ENCODE measurements at places on chromosomes 2 and 18.

DNA sequence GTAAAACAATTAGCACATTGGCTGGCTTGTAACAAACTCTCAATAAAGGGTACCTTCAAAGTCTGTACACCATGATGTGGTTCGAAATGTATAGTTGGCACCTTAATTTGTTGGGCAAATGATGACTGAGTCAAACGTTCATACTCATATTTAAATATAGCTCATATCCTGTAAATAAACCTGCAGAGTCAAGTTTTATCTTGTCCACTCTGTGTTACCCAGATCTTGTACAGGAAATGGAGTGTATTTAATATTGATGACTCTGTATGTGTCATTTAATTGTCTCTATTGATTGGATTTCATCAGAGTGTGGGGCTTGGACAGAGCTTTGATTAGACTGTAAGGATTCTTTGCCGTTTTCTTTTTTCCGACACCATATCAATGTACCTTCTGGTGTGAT is 805.6 kb upstream of the ZEB2 start:
- no peak for DNase-seq

GRCh38 chr18:75582406-75582821 is 154.9 kb upstream of the SMIM21 start:
- no peak for DNase-seq

- DNase-seq: peak; percentile 29
Measured at GRCh38 chr2:57906152-57906732, 140.4 kb upstream of the VRK2 start.

DNA sequence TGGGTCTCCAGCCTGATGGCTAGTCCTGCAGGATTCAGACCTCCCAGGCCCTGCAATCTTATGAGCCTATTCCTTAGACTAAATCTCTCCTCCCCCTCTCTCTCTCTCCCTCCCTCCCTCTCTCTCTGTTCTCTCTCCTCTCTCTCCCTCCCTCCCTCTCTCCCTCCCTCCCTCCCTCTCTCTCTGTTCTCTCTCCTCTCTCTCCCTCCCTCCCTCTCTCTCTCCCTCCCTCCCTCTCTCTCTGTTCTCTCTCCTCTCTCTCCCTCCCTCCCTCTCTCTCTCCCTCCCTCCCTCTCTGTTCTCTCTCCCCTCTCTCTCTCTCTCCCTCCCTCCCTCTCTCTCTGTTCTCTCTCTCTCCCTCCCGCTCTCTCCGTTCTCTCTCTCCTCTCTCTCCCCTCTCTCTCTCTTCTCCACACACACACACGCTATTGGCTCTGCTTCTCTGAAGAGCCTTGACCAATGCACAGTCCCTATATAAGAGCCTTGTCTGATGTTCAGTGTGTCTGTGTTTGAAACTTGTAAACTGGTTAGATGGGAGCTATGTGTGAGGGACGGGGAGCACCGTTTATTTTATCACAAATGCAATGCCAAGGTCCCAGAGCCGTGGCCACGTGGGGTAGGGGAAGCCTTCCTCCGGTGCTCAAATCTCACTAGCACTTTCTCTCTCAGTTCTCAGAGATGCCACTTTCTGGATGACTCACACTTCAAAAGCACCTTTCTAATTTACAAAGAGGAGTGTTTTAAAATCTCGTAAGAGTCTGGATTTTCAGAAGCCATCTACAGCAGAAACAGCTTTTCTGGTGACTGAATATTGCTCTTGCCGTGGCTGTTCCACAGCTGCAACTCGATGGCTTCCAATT is 9.4 kb upstream of the PRLH start:
- no peak for DNase-seq

- DNase-seq: peak; percentile 22
Measured at GRCh38 chr2:13260402-13260801, 543.7 kb downstream of the TRIB2 start.

Measured in left kidney (tissue), 8 donors.